ENCODE measurements at places on chromosomes 12 and 14.

GRCh38 chr12:119327471-119327870 lies 7.1 kb upstream of the CCDC60 start:
- no peak for DNase-seq

DNA sequence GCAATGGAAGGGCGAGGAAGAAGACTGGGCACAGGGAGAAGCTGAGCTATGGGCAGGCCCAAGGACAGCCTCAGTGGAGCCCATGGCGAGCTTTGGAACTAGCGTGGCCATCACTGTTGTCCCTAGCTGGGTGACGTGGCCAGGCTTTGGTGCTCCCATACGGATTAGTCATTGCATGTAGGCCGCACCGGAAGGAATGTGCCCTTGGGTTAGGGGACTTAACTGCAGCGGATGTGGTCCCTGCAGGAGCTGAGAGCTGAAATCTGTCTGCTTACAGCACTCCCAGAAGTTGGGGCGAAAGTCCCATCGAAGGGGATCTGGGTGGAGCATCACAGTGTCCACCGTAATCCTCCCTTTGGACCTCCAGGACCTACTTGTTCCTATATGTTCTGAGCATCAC lies 133.7 kb downstream of the PAPOLA start:
- no peak for DNase-seq

GRCh38 chr14:92728759-92729364 lies 19.6 kb downstream of the LGMN start:
- DNase-seq: no peak

DNA sequence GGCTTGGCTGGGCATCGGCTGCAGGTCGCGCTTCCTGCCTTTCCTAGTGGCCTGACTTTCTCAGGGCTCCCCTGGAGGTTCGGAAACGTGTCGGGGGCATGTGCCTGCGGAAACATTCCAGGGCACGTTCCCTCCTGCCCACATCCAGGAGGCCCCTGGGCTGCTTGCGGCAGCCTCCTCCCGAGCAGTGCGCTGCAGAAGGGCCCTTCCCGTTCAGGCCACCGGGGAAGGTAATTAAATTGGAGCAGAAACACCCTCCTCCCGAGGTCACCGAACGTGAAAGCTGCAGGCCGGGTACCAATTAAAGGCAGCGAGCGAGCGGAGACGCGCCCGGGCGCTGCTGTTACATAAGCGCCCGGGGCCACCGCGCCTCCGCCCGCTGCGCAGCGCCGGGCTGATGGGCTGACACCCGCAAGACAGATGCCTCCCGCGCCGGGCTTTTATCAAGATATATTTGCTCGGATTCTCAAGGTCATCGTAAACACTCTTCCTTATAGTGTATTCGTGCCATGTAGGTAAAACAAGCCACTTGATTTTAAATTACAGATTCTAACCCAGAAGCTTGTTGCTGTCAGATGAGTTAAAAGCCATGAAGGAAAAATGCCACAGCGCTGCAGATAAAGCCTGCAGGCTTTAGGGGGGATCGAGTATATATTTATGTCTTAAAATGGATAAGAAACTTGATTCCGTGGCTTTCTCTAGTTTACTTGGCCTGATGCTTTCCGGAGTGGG lies 31.4 kb downstream of the SSPN start:
- peak; percentile 4 for DNase-seq

- DNase-seq: peak; percentile 93
Observed at GRCh38 chr12:121793838-121794533, 498 bp upstream of the RHOF start.

DNA sequence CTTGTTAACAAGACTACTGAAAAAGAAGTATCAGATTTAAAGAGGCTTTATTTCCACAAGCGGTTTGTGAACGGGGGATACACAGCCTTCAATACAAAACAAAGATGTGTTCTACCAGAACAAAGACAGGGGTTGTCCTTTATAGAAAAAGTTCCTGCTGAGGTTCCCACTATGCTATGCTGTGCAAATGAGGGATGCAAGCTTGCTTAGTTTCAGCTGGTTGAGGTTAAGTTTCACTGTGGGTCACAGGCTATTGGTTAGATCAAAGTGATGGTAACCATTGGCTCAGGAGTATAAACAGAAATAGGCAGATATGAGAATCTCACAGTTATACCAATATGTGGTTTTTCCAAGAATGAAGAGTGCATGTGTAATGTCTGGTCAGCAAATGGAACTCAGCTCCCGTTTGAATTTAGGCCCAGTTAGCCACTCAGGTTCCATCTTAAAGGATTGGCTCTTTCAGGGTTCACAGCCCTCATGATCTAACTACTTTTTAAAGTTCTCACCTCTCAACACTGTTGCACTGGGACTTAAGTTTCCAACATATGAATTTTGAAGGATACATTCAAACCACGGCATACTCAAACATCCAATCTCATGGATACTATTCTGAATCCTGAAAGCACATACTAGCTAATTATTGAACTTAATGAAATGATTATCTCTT lies 215.4 kb upstream of the DCN start:
- DNase-seq: no peak

- DNase-seq: no peak
Observed at GRCh38 chr12:79658221-79658620, 32.5 kb downstream of the PAWR start.

Measured in foreskin fibroblast (primary cell).